ENCODE measurements at places on chromosomes 13 and 19. TPM values are rescaled to one million over a fixed set of nuclear protein-coding genes. Genes with fewer than 3 reads are reported as not detected.

- no peak overlapping the region for H3K27ac ChIP-seq
- DNase-seq, result no peak
- no peak overlapping the region for H3K4me3 ChIP-seq
- H3K27me3 ChIP-seq, result no peaks in the 10 kb centered on the region
- H3K36me3 ChIP-seq, result peaks cover 29% of the 10 kb centered on the region
These were observed 9.5 kb upstream of the TYK2 start for GRCh38 chr19:10389863-10390262.

GRCh38 chr13:74077792-74078191 is 56.4 kb downstream of the KLF12 start:
- H3K36me3 ChIP-seq, result no peaks in the 10 kb centered on the region
- no peak overlapping the region for H3K27ac ChIP-seq
- H3K27me3 ChIP-seq, result no peaks in the 10 kb centered on the region
- no peaks in the 10 kb centered on the region for H3K4me1 ChIP-seq
- no peak overlapping the region for H3K4me3 ChIP-seq

DNA sequence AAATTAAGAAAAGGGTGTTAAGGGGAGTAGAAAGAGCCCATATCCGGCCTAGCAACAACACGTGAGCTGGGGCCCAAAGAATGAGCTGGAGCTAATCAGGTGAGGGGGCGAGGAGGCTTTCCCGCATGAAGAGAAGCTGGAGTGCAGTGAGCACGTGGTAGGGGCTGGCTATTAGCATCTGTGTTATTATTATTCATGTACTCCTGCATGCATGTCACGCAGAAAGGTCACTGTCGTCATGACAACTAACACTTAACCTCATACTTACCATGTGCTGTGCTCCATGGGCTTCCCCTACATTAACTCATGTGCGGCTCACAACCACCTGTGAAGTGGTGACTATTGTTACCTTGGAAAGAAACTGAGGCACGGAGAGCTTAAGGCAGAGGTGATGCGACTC is 227.6 kb upstream of the UBL3 start:
- H3K4me3 ChIP-seq, result no peak overlapping the region
- no peak overlapping the region for H3K27ac ChIP-seq
- H3K4me1 ChIP-seq, result no peaks in the 10 kb centered on the region

GRCh38 chr19:42762789-42763188 is 2.7 kb downstream of the PSG8 start:
- H3K27ac ChIP-seq, result no peak overlapping the region
- H3K36me3 ChIP-seq, result no peaks in the 10 kb centered on the region
- DNase-seq, result no peak
- no peaks in the 10 kb centered on the region for H3K27me3 ChIP-seq

GRCh38 chr19:48154003-48154402 is 16.1 kb downstream of the LIG1 start:
- H3K36me3 ChIP-seq, result peaks cover 38% of the 10 kb centered on the region
- no peak for DNase-seq
- no peak overlapping the region for H3K27ac ChIP-seq
- H3K4me1 ChIP-seq, result no peaks in the 10 kb centered on the region
- no peak overlapping the region for H3K4me3 ChIP-seq

The ZNF177 gene
- 7.7 TPM for total RNA-seq

The EEF1AKMT1 gene
- total RNA-seq, result 3.5 TPM

The MBNL2 gene
- 3.2 TPM for total RNA-seq

The DNAAF3 gene
- 5.7 TPM for total RNA-seq

The CABP5 gene
- not detected for total RNA-seq
